ENCODE measurements at places on chromosomes 7 and 10.

DNA sequence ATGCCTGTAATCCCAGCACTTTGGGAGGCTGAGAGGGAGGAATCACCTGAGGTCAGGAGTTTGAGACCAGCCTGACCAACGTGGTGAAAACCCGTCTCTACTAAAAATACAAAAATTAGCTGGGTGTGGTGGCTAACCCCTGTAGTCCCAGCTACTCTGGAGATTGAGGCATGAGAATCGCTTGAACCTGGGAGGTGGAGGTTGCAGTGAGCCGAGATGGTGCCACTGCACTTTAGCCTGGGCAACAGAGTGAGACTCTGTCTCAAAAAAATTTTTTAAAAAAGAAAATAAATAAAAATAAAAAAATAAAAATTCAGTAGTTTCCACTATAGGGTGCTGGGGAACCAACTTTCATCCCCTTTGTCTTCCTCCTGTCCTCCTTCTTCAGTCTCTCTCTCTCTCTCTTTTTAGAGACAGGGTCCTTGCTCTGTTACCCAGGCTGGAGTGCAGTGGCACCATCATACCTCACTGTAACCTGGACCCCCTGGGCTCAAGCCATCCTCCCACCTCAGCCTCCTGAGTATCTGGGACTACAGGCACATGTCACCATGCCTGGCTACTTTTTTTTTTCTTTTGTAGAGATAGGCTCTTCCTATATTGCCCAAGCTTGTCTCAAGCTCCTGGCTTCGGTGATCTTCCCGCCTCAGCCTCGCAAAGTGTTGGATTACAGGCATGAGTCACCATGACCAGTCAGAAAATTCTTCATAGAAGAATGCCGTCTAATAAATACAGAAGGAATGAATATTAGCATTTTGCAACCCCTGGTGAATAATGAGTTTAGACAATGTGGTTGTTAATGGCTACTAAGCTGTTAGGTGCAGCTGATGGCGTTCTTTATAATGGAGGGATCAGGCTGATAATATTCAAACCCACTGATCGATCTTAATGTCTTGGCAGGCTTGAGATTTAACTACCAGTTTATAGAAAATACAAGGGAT, 20.6 kb downstream of the RBM20 start:
- no peaks in the 10 kb centered on the region for H3K4me1 ChIP-seq
- H3K27ac ChIP-seq, result no peak overlapping the region
- peaks cover 40% of the 10 kb centered on the region for H3K27me3 ChIP-seq
- DNase-seq, result no peak
- H3K36me3 ChIP-seq, result no peaks in the 10 kb centered on the region
- no peak overlapping the region for H3K4me3 ChIP-seq

DNA sequence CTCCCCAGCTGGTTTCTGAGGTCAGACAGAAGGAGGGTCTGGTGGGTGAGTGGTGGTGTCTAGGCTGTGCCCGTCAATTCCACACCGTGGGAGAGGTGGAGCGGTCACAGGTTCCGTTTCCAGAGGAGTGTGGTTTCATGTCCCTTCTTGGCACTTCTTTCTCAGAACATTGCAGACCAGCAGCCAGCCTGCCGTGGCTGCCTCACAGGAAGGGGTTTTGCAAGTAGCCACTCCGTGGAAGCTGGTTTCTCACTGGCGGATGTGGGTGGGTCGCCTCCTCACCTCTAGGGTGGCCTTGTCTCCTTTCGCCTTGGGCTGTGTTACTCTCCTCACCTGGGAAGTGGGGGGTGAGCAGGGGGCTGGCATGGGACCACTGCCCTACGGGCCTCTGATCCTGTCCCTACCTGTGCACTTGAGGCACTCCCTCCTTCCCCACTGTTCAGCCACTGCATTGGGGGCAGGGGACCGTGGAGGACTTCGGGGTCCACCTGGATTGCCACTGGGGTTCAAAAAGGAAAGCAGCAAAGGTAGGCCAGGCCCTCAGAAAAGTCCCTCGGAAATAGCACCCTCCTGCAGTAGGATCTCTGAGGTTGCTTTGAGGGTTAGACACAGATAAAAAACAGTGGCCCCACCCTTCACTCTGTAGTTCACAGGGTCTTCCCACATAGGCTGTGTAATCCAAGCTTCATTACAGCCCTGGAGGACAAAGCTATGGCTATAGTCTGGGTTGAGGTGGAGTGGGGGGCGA, 33.9 kb downstream of the TSPAN14 start:
- no peaks in the 10 kb centered on the region for H3K27me3 ChIP-seq
- H3K27ac ChIP-seq, result peak overlapping the region; percentile 93
- peaks cover 41% of the 10 kb centered on the region for H3K36me3 ChIP-seq
- H3K4me3 ChIP-seq, result peak overlapping the region; percentile 66
- peak; percentile 68 for DNase-seq

- peaks cover 25% of the 10 kb centered on the region for H3K27me3 ChIP-seq
- H3K4me3 ChIP-seq, result no peak overlapping the region
- no peak overlapping the region for H3K27ac ChIP-seq
- no peaks in the 10 kb centered on the region for H3K36me3 ChIP-seq
Observed at GRCh38 chr7:33946094-33946699, 40.9 kb downstream of the BMPER start.

GRCh38 chr10:112390125-112390703, 16.3 kb downstream of the ACSL5 start:
- no peak overlapping the region for H3K4me3 ChIP-seq
- no peak for DNase-seq
- peaks cover 7% of the 10 kb centered on the region for H3K36me3 ChIP-seq

- no peak for DNase-seq
- H3K4me1 ChIP-seq, result peaks cover 13% of the 10 kb centered on the region
- H3K27ac ChIP-seq, result no peak overlapping the region
Observed at GRCh38 chr10:63497321-63497720, 23.9 kb upstream of the REEP3 start.

DNA sequence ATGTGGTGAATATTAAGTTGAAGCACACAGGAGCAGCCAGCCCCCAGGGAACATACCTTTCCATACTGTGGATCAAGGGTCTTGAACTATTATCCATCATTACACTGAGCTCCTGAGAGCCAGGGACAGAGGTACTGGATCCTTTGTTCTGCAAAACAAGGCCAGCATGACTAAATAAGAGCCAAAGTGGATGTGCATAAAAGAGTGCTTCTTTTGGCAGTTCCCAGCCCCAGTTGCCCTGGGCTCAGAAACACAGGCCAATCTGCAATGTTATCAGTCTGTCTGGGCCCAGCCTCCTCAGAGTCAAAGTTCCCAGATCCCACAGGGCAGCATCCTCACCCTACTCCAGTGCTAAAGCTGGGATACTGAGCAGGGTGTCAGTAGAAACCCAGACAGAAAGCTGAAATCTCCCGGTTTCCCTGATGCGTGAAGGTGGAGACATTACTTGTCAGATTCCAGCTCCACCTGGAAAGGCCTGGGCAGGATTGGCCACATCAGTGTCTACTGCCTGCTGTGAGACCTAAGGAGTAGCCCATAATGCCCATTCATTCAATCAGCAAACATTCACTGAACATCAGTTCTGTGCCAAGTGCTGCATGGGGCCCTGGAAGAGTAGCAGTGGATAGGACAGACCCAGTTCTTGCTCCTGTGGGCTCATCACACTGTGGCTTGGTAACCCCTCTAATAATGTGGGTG, 342.7 kb downstream of the CXCL12 start:
- H3K27ac ChIP-seq, result no peak overlapping the region
- H3K4me3 ChIP-seq, result no peak overlapping the region

DNA sequence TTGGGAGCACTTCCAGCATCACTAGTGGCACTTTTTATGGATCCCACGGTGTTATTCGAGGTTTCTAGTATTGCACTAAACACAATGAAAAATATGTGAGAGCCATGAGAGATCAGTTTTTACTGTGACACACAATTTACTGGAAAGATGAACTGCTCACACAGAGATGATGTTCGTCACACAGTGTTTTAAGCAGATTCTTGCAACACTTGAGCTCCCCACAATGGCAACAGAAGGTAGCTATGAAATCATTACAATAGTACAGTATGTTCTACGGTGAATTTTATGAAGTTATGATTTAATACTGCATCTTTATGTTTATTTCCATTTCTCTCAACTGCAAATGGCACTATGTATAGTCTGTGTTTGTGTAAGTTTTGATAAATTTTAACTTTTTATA, 27.4 kb upstream of the ENTPD1 start:
- H3K4me3 ChIP-seq, result no peak overlapping the region
- no peaks in the 10 kb centered on the region for H3K36me3 ChIP-seq
- H3K4me1 ChIP-seq, result no peaks in the 10 kb centered on the region
- DNase-seq, result no peak
- peaks cover 32% of the 10 kb centered on the region for H3K27me3 ChIP-seq
- no peak overlapping the region for H3K27ac ChIP-seq

DNA sequence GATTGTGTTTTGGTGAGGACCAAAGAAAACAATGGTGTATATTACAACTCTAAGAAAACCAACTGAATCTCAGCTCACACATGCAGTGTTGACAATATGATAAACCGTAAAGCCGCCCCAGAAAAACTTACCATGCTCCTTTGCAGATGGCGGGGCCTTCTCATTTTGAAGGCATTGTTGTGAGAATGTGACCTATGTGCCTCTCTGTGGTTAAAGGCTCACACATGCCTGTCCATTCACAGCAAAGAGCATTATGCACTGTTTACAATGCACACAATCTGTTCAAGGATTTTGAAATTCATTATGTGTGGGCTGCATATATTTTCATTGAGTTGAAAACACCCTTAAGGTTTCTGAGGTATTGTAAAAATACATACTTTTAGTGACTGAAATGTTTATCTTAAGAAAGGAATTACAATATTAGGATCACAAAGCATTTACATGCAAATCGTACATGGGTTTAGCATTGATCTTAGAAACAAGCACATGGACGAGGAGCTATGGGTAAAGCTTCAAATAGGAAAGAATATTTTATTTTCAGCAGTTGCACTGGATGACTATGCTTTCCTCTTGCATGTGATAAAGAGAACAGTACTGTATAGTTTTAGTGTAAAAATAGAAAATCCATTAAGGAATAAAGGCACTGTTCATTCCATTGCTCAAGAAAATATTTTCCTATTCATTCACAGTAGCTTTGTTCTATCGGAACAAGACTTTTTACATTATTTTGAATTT, 334.3 kb downstream of the ARL4A start:
- no peaks in the 10 kb centered on the region for H3K27me3 ChIP-seq
- no peaks in the 10 kb centered on the region for H3K4me1 ChIP-seq
- no peak for DNase-seq
- no peak overlapping the region for H3K27ac ChIP-seq

DNA sequence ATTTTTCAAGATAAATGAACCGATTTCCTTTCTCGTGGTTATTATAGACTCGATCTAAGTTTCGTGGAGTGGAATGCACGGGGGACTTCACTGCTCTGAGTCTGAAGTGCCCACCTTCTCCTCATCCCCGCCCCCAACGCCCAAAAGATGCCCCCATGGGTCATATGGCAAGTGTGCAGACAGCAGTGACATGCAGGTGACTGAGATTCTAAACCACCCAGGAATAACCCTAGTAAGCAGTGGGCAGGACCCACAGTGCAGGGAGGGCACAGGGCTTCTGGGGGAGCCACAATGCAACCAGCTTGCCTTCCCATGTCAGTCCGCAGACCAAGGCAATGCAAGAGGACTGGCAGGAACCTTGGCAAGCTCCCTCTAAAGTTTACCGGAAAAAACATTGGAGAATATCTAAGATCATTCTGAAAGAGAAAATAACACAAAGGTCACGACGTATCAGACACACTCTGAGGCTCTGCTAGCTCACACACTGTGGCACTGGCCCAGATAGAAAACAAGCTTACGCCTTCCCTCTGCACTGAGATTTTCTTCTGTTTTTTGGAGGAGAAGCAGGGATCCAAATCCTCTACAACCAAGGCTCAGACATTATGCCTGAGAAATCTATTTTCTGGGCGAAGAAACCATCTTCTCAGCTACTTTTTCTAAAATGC, 239.6 kb downstream of the MAD1L1 start:
- H3K4me3 ChIP-seq, result no peak overlapping the region
- H3K27me3 ChIP-seq, result no peaks in the 10 kb centered on the region

GRCh38 chr7:105768898-105769507, 107.4 kb downstream of the ATXN7L1 start:
- DNase-seq, result no peak
- H3K27ac ChIP-seq, result peak overlapping the region; percentile 55
- H3K27me3 ChIP-seq, result no peaks in the 10 kb centered on the region
- no peak overlapping the region for H3K4me3 ChIP-seq
- peaks cover 6% of the 10 kb centered on the region for H3K36me3 ChIP-seq

GRCh38 chr7:20201380-20201779, 15.8 kb downstream of the MACC1 start:
- H3K36me3 ChIP-seq, result no peaks in the 10 kb centered on the region
- H3K4me3 ChIP-seq, result no peak overlapping the region
- H3K27ac ChIP-seq, result no peak overlapping the region
- H3K4me1 ChIP-seq, result no peaks in the 10 kb centered on the region

DNA sequence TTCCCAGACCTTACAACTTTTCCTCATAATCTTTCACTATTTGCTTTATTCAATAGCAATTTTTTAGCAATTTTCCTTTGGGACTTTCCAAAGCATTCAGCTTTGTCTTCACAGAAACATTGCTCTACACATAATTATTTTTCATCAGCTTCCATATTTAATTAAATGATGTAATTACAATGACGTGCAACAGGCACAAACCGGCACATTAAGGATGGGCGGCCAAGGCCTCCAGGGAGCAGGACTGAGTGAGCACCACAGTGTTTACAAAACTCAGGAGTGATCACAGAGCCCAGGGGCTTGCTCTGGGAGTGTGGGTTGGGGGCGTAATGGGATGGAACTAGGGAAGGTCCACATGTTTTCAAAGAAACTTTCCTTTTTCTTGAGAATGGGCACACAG, 69.8 kb downstream of the MAD1L1 start:
- H3K36me3 ChIP-seq, result peaks cover 4% of the 10 kb centered on the region
- H3K27me3 ChIP-seq, result no peaks in the 10 kb centered on the region
- no peaks in the 10 kb centered on the region for H3K4me1 ChIP-seq
- DNase-seq, result no peak
- peak overlapping the region; percentile 22 for H3K27ac ChIP-seq
- no peak overlapping the region for H3K4me3 ChIP-seq

DNA sequence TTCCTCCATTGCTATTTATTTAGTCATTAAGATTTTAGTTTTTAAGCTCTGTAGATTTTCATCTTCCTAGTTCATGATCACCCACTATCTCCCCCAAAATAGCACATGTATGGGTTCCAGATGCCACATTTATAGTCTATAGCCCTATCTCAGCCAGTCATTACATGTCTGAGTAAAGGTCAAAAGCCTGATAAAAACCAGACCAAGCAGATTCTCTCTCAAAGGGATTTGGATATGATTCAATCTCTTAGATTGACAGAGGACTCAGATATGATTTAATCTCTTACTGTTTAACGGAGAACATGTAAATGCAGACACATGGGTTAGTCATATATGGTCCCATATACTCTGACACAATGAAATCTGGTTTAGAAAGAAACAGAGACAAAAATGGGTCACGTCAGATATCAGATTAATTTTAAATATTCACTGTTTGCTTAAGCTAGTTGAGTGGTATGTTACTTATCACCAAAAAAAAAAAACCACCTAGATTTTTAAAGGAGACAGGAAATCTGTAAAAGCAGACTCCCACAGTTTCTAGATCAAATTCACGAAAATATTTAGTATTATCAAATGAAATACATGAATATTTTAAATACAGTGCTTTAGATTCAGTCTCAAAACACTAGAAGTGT, 107.0 kb upstream of the LRRN3 start:
- H3K27me3 ChIP-seq, result no peaks in the 10 kb centered on the region
- no peak for DNase-seq
- no peaks in the 10 kb centered on the region for H3K4me1 ChIP-seq
- H3K36me3 ChIP-seq, result peaks cover 2% of the 10 kb centered on the region
- H3K4me3 ChIP-seq, result no peak overlapping the region

GRCh38 chr7:31023877-31024276, 28.2 kb upstream of the ADCYAP1R1 start:
- peaks cover 23% of the 10 kb centered on the region for H3K4me1 ChIP-seq
- no peaks in the 10 kb centered on the region for H3K27me3 ChIP-seq
- H3K36me3 ChIP-seq, result peaks cover 2% of the 10 kb centered on the region
- H3K27ac ChIP-seq, result no peak overlapping the region
- no peak for DNase-seq
